ENCODE measurements at places on chromosomes 5 and 9. TPM values are rescaled to one million over a fixed set of nuclear protein-coding genes. Genes with fewer than 3 reads are reported as not detected.

- H3K4me3 ChIP-seq: no peak overlapping the region
- H3K36me3 ChIP-seq: no peaks in the 10 kb centered on the region
- H3K4me1 ChIP-seq: peaks cover 4% of the 10 kb centered on the region
- no peak overlapping the region for H3K27ac ChIP-seq
- H3K27me3 ChIP-seq: no peaks in the 10 kb centered on the region
These were observed 49.9 kb upstream of the SNCAIP start for GRCh38 chr5:122262103-122262502.

KIF12 gene
- 0.59 TPM for total RNA-seq

GRCh38 chr9:136564379-136564988, 18.6 kb upstream of the NOTCH1 start:
- no peaks in the 10 kb centered on the region for H3K36me3 ChIP-seq
- DNase-seq: no peak

C9 gene
- total RNA-seq: not detected

- H3K4me1 ChIP-seq: peaks cover 30% of the 10 kb centered on the region
- peak overlapping the region; percentile 65 for H3K4me3 ChIP-seq
- peak; percentile 41 for DNase-seq
- H3K27ac ChIP-seq: peak overlapping the region; percentile 74
- no peaks in the 10 kb centered on the region for H3K27me3 ChIP-seq
These were observed 733 bp downstream of the ANGPTL2 start for GRCh38 chr9:127121628-127122175.

Data from neural progenitor cell (in vitro differentiated cells).